ENCODE measurements at places on chromosomes 7 and 10. TPM values are rescaled to one million over a fixed set of nuclear protein-coding genes. Genes with fewer than 3 reads are reported as not detected.
A peak's percentile ranks its signal among the peaks of the same experiment; 100 is the strongest.

Gene PNLIPRP2
- total RNA-seq, result not detected

Gene FXYD4
- total RNA-seq, result not detected

Gene ACTL6B
- not detected for total RNA-seq

Gene BLOC1S2
- total RNA-seq, result 93.9 TPM

Gene CD36
- 2.6 TPM for total RNA-seq

Gene PPP1R9A
- 5.1 TPM for total RNA-seq

Gene TMEM184A
- 1.8 TPM for total RNA-seq

Gene SFTPA1
- total RNA-seq, result not detected

- peak; percentile 90 for DNase-seq
These were observed 74.1 kb downstream of the NRBF2 start for GRCh38 chr10:63206997-63207811.

DNA sequence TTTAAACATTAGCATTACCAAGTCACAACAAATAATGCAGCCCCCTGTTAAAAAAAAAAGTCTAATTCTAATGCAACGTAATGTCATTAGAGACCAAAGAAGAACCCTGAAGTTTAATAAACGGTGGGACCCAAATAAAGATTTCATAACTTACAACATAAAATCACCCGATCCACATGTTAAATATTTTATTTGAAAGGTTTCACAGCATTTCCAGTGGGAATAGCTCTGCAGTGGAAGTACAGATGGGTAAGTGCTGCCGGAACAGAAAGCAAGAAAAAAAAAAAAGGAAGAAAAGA is 320.6 kb upstream of the ZMIZ1 start:
- no peak for DNase-seq

- no peak for DNase-seq
These were observed 23.7 kb upstream of the C10orf105 start for GRCh38 chr10:71743089-71743838.

DNA sequence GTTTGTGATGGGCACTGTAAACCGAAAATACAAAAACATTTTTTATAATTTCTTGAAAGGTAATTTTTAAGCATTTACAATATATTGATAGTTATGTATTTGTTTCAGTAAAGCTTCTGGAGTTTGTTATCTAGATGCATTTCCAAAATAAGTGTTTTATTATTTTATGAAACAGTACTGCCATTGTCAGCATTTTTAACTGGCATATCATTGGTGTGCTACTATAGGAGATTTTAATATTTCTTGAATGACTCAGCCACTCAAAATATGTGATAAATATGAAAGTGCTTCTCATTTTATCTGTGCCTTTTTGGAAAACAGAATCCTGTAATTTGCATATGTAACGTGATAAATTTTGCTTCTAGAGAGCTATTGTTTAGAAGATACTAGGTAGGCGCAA is 97.9 kb downstream of the ANKIB1 start:
- peak; percentile 4 for DNase-seq

GRCh38 chr7:98354511-98355249 is 46.2 kb downstream of the BAIAP2L1 start:
- DNase-seq, result peak; percentile 85

- DNase-seq, result no peak
These were observed 62.8 kb upstream of the KDM7A start for GRCh38 chr7:140239653-140239935.

GRCh38 chr10:68987611-68988010 is 992 bp upstream of the KIFBP start:
- no peak for DNase-seq
